ENCODE measurements at places on chromosomes 3 and 15.

- DNase-seq: no peak
Measured at GRCh38 chr3:28240441-28240840, 978 bp upstream of the CMC1 start.

GRCh38 chr15:85710340-85710842, 84.3 kb downstream of the KLHL25 start:
- DNase-seq: peak; percentile 75

DNA sequence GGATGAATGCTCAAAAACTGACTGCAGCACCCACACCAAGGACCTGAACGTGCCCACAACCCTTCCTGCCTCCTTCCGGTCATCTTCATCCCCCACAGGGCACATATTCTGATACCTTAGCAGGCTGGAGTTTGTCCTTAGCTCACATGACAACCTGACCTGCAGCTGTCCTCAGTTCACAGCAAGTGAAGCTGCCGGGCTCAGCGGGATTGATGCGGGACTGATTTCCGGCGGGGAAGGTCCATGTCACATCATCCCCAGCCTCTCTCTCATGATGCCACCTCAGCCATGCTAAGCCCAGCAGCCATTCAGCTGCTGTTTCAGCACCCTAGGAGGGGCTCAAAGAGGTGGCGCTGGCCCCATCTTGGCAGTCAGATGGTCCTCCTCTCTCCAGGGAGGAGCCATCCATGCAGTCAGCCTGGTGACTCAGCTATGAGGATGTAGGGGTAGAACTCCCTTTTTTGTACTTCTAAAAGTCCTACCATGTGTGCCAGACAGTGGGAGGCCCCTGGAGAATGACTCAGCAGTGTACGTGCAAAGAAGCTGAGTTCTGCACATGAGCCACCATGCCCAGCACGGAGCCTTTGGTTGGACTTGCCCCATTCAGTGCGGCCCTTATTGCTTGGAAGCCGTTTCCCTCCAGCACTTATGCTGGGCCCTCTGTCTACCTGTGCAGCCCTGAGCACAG, 9.5 kb downstream of the CA12 start:
- DNase-seq: no peak

DNA sequence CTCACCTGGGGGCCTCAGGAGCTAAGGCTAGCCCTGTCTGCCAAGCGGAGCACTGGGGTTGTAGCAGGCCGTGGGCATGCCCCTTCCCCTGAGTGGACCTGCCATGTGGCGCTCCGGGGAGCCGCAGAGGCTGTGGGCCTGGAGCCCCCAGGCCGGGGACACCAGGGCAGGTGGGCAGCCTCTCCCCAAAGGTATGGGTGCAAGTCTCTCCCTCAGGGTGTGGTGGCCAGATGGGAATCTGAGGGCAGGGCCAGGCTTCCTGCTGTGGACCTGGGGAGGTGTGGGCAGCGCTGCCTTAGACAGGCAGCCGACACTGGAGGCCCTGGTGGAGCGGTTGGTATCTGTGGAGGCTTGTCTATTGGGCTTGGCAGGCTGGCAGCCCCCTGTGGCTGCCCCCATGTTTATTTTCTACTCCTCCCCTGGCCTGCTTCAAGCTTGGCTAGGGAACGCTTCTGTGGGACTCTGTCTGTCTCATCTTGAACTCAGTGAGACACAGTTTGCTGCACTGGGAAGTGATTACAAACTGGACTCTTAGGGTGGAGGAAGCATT, 5.9 kb downstream of the ACVR2B start:
- no peak for DNase-seq

DNA sequence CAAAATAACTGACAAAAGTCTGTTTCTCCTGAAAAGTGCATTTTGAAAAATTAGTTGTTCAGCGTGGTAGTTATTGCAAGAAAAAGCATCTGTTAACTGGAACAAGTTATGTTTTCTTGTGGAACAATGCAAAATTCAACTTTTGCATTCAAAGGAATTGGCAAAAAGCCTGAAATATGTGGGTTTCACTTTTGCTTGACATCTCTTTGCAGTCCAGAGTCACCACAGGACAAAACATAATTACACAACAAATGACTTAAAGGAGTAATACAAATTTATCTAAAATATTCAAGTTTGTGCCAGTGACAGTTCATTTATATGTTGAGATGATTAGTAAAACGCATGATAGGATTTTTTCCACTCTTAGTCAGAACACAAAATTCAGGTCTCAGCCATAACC, 96.3 kb upstream of the P2RY1 start:
- DNase-seq: peak; percentile 60

GRCh38 chr15:31382713-31383045, 56.0 kb downstream of the KLF13 start:
- DNase-seq: no peak

DNA sequence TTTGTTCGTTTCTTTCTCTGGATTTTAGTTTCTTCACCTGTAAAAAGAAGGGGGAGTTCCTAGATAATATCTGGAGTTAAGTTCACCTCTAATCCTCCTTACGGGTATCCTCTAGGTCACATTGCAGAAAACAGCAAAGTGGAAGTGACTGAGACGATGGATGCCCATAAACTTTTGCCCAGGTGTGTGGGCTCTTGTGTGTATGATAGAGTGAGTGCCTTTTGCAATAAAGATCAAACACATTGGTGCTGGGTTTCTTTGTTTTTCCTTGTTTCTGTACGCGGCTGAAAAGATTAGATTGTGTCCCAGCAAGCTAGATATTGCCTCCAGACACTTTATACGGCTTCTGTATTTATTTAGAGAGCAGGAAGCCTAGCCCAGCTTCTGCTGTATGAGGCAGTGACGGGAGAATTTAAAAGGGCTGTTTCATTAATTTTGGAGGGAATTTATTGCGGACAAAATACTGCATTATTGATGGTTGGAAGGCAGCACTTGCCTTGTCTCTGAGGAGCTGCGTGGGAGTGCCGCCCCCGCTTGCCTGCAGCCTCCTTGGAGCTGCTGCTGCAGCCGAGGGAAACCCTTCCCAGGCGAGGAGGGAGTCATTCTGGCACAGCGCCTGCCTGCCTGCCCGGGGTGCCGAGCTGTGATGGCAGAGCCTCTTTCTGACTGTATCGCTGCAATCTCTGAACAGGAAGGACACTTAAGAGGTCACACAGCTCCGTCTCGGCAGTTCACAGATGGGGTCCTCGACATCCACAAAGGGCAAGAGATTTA, 38.5 kb downstream of the PYDC2 start:
- no peak for DNase-seq

GRCh38 chr3:187802203-187802927, 57.1 kb upstream of the BCL6 start:
- DNase-seq: no peak

- no peak for DNase-seq
Measured at GRCh38 chr3:64039981-64040733, 16.9 kb upstream of the PSMD6 start.

- DNase-seq: no peak
Measured at GRCh38 chr3:120258009-120258408, 27.0 kb downstream of the GPR156 start.

DNA sequence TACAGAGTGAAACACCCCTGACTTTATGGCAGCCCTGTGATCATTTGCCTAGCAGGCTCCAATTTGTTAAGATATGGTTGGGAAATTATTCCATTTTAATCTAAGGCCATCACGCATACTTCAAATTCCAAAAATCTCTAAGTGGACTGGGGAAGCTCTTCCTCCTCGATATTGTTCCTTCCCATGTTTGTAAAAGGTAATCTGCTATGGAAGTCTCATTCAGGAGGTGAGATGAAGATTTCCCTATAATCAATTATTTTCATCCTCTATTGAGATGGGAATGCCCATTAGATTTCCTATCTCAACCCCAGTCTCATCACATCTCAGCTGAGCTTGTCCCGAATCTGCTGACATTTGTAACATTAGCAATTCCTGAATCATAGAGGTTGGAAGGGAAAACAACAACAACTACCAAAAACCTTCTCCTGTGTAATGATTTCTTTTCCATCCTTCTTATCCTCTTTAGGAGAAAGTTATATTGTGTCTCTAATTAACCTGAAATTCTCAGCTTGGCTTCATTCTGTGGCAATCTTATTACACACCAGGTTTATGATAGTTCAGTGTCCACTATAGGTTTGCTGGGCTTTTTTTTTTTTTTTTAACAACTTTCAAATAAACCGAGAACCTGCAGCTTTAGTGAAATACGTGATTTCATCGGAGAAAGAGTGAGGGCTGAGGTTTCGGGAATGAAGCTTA, 2.2 kb upstream of the NR2F2 start:
- DNase-seq: no peak

DNA sequence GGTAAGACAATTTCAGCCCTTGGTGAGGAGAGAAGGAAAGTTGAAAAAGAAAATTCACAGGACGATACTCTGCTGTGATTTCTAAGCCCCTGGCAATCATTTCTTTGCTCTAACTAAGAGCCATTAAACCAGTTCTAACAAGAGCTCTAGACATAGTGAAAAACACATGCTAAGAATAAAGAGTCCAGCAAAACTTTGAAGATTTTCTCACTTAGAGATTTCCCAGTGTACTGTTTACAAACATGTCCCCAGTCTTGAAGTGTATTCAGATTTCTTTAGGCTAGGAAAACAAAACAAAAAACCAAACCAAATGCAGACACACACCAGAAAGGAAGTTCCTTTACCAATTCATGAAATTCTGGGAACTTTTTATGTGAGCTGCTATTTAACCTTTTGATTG, 325.8 kb downstream of the PTPRG start:
- no peak for DNase-seq

DNA sequence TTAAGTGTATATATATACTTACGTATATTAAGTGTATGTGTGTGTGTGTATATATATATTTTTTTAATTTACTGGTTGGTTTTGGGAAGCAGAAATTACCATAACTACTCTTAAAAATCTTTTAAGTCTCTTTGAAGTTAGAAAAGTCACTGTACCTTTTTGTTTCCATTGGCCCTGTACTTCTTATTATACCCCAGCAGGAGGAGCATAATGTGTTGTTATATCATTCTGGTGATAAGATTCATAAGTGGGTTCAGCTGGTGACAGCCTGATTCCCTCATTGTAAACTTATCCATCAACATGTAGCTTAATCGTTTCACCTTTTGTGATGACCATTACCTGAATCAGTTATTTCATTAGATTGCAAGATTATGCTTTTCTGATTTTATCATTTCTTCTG, 30.8 kb downstream of the MLH1 start:
- DNase-seq: no peak

DNA sequence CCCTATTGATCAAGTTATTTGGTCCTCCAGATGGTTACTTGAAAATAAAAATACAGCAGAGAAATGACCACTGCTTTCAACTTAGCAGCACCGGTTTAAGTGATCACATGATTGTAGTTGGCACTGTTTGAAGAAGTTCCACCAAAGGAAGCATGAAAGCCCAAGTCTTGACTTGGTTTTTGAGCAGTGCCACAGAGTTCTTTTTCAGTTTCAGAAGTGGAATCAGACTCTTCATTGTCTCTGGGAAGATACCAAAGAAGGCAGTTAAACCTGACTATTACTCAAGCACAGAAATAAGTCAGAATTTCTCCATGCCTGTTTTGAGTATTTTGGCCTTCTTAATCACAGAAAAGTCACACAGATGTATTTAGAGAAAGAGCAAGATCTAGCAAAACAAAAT, 66.7 kb downstream of the BBX start:
- peak; percentile 55 for DNase-seq

- DNase-seq: no peak
Measured at GRCh38 chr3:359672-360071, 163.1 kb downstream of the CHL1 start.

GRCh38 chr15:63979262-63979793, 67.0 kb downstream of the DAPK2 start:
- DNase-seq: no peak

- no peak for DNase-seq
Measured at GRCh38 chr3:167728632-167729323, 5.9 kb downstream of the PDCD10 start.

GRCh38 chr3:87298111-87298718, 21.8 kb upstream of the POU1F1 start:
- no peak for DNase-seq

- no peak for DNase-seq
Measured at GRCh38 chr3:50479523-50479922, 23.9 kb downstream of the CACNA2D2 start.

DNA sequence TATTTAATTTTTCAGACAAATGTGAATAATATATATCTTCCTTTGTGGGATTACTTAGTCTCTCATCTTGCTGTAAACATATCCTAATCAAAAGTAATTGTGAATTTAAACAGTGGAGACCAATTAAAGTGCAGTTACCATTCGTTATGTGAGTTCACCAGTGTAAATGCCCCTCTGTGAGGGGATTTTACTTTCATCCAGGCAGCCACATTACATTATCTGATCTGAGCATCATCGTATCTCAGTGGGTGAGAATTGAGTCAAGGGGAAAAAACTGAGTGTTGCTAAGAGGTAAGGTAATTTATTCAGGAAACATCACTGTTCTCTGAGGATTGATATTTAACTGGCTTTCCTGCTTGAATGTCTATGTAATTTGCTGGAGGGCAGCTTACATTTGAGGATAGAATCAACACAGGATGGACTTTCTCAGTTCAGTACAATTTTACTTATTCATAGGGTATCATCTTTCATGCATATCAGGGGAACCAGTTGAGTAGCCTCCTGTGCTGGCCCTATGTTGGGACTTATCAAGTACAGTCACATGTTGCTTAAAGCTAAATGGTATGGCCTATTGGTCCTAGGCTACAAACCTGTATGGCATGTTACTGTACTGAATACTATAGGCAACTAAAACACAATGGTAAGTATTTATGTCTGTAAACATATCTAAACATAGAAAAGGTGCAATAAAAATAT, 219.7 kb downstream of the CD47 start:
- no peak for DNase-seq

DNA sequence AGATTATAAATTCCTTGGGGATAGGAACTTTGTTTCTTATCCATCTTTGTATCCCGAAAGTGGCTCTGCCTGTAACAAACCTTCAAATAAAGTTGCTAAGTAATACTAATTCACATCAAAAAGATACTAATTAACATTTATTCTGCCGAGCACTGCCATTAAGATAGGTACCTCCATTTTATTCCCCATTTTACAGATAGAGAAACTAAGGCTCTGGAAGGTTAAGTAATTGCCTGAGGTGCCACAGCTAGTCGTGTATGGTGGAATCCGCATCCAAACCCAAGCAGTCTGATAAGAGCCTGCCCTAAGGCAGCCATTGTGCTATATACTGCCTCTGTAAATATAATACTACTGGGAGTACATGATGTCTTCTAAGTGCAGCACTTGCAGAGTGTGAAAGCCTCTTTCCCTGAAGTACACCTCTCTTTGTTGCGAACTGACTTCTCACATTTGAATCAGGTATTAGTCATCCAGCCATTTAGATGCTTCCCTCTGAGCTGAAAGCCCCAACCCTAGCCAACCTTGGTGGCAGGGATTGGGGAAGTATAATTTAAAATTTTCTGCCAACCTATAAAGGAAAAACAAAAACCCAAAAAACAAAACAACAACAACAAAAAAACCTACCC, 78.5 kb upstream of the CHD2 start:
- no peak for DNase-seq

DNA sequence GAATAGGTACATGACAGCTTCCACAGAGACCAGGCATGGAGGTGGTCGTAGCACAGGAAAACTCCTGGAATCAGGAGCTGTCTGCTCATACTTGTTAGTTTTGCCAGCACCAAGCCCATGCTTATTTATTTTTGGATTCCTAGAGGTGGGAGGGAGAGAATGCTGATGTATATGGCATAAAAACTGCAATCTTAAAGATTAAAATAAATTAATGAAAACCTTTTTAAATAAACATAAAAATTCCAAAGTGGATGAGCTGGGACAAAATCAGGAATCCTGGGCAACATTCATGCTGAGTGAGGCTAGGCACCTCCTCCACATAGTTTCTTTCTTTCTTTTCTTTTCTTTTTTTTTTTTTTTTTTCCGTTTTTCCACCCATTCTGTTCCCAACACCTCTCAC, 14.3 kb upstream of the BCL6 start:
- no peak for DNase-seq

- no peak for DNase-seq
Measured at GRCh38 chr15:62338497-62338896, 173.4 kb upstream of the C2CD4B start.
